NCI-H187 treated with DMSO at 0.1 percent for 48 hours (cell line): ENCODE measurements at places on chromosomes 6 and 20.

GRCh38 chr6:137744877-137745276, 122.2 kb upstream of the TNFAIP3 start:
- DNase-seq = no peak

- peak; percentile 87 for DNase-seq
These were observed 78.0 kb upstream of the NHSL1 start for GRCh38 chr6:138577151-138577915.

DNA sequence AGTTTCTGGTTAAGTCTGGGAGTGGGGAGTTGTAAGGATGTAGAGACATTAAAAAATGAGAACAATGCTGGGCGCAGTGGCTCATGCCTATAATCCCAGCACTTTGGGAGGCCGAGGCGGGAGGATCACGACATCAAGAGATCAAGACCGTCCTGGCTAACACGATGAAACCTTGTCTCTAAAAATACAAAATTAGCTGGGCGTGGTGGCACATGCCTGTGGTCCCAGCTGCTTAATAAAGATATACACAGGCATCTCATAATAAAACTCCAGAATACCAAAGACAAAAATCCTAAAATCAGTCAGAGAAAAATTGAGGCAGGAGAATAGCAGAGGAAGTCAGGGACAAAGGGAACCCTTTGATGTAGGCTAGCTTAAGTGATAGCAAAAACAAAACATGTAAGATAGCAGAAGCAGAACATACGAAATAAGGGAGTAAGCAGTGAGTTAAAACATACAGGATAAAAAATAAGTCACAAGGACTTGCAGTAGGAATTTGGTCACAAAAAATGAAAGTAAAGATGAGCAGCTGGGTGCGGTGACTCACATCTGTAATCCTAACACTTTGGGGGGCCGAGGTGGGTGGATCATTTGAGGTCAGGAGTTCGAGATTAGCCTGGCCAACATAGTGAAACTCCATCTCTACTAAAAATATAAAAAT, 23.6 kb downstream of the DDX43 start:
- DNase-seq = no peak

- DNase-seq = peak; percentile 30
These were observed 1.4 kb downstream of the FYN start for GRCh38 chr6:111871725-111872400.

DNA sequence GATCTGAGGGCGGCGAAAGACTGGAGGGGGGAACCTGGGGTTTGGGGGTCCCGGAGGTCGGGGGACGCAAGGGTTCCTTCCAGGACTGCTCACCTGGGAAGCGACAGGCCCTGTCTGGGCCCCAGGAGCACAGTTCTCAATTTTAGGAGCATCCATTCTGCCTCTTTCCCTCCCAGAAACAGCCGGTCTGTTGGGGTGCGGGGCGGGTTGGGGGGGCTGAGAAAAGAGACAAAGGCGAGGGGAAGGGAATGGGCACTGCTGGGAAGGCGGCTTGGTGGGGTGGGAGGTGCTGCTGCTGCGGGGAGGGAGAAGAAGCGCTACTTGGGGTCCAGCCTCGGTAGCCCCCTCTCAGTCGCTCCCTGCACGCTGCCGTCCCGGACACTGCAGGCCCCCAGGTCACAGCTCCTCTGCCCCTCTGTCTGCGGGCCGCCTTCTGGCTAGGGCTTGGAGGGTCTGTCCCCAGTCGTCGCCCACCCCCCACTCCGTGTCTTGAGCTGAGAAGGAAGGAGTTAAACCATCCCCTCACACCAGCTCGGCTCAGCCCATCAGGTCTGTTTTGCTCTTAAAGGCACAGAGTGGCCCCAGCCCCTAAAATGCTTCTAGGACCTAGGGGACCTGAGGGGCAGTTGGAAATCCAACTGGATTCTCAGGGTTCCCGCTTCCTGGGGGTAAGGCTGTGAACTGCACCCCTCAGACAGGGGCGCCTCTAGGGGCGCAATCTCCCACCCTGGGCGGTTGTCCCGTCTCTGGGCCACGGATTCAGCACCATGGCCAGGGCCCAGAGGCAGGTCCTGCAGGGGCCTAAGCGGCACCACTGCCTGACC, 690 bp downstream of the GDAP1L1 start:
- DNase-seq = no peak

DNA sequence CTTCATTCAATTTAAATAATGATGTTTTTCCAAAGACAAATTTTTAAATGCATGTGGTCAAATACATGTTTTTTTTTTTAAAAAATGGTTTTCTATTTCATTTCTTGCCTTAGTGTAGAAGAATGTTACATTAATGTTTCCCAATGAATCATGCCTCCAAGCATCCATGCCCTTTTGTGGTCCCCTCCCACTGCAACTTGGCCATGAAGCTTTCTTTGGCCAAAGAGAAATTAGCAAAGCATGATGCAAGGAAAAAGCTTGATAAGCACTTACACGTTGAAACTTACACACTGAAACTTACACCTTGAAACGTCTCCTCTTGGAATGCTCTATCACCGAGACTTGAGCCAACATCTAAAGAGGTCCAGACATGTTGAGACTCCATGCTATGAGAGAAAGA, 93.0 kb upstream of the ELOVL5 start:
- no peak for DNase-seq

- no peak for DNase-seq
These were observed 88.4 kb upstream of the JAG1 start for GRCh38 chr20:10762216-10762615.
